AG04449 (cell line): ENCODE measurements at places on chromosomes 1 and 21.

- DNase-seq = no peak
Measured at GRCh38 chr1:12172042-12172851, 5.5 kb downstream of the TNFRSF1B start.

DNA sequence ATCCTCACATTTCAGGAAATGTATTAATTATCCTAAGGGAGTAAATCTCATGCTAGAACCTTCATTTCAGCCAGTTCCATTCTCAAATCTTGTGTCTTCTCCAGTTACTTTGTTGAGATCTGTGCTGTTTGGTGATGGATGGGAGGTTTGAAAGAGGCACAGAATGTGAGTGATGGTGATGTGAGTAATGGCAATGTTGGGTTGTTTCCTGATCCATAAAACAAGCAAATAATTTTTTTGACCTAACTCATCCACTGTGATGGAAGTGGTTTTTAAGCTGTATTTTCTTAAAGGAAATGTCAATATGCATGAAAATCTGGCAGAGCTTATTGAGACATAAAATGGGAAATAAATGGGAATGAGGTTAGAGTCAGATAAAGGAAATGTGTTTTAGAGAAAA lies 214.7 kb downstream of the CHRM3 start:
- no peak for DNase-seq

- DNase-seq = no peak
Measured at GRCh38 chr1:91784616-91785015, 101.3 kb downstream of the TGFBR3 start.

DNA sequence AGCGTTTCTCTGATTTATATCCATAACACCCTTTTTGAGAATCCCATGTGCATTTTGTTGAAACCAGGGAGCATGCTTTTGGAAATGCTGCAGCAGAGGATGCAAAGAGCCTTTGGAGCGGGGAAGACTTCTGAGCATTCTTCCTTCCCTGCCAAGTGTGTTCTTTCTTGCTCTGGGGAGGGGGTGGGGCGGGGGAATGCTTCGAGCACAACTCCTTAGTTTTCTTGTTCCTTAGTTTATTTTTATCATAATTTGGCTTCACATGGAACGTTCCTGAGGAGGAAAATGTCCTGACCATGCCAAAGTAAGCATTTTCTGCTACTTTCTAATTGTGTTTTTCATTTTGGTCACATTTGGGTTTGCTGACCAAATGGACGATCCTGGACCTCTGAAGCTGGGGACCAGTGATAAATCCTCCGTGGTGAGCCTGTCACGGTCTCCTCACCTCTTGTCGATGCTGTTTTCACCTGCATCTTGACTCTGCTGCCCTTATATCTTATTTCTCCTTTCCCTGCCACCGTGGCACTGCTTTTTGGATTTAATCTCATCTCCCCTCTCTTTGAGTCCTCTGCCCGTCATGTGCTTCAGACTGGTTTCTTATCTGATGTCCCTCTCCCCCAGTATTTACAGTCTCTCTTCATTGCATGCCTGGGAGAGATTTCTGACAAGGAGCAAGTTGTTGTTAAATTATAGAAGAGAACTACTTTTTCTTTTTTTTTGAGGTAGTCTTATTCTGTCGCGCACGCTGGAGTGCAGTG lies 2.4 kb downstream of the CTPS1 start:
- no peak for DNase-seq

GRCh38 chr1:224435999-224436398 lies 1.4 kb upstream of the WDR26 start:
- DNase-seq = no peak
